Urinary bladder (tissue), 4 donors: ENCODE measurements at places on chromosomes 5 and 9. TPM values are rescaled to one million over a fixed set of nuclear protein-coding genes. Genes with fewer than 3 reads are reported as not detected.

CTSV gene
- polyA plus RNA-seq = 0.13 TPM

EMB gene
- 5.0 TPM for polyA plus RNA-seq

NUDT12 gene
- polyA plus RNA-seq = 8.2 TPM

CACFD1 gene
- 19.5 TPM for polyA plus RNA-seq

SLCO6A1 gene
- polyA plus RNA-seq = not detected

PCDHB1 gene
- polyA plus RNA-seq = 0.01 TPM

GLDC gene
- 2.9 TPM for polyA plus RNA-seq

CDH6 gene
- polyA plus RNA-seq = 3.9 TPM

MRPL22 gene
- 42.4 TPM for polyA plus RNA-seq

PTPA gene
- 125 TPM for polyA plus RNA-seq

FST gene
- polyA plus RNA-seq = 8.2 TPM

RFK gene
- polyA plus RNA-seq = 14.8 TPM

SMIM33 gene
- not detected for polyA plus RNA-seq

PCDHGB6 gene
- 5.0 TPM for polyA plus RNA-seq

PPIP5K2 gene
- 13.8 TPM for polyA plus RNA-seq

TAF1L gene
- polyA plus RNA-seq = 0.01 TPM

HTR1A gene
- not detected for polyA plus RNA-seq

OR1J2 gene
- not detected for polyA plus RNA-seq

TICAM2 gene
- polyA plus RNA-seq = 3.0 TPM

FOXD4L3 gene
- polyA plus RNA-seq = not detected

NIPSNAP3A gene
- 30.4 TPM for polyA plus RNA-seq

SAP30L gene
- 26.8 TPM for polyA plus RNA-seq

CD74 gene
- polyA plus RNA-seq = 554 TPM

GFM2 gene
- polyA plus RNA-seq = 14.1 TPM

RMRP gene
- polyA plus RNA-seq = not detected
